Stimulated activated CD4-positive, alpha-beta T cell treated with anti-CD3 and anti-CD28 coated beads, Interleukin-4, amount 100 ng/mL, for 24 hours (primary cell): ENCODE measurements at places on chromosomes 12 and 14.
A peak's percentile ranks its signal among the peaks of the same experiment; 100 is the strongest.

DNA sequence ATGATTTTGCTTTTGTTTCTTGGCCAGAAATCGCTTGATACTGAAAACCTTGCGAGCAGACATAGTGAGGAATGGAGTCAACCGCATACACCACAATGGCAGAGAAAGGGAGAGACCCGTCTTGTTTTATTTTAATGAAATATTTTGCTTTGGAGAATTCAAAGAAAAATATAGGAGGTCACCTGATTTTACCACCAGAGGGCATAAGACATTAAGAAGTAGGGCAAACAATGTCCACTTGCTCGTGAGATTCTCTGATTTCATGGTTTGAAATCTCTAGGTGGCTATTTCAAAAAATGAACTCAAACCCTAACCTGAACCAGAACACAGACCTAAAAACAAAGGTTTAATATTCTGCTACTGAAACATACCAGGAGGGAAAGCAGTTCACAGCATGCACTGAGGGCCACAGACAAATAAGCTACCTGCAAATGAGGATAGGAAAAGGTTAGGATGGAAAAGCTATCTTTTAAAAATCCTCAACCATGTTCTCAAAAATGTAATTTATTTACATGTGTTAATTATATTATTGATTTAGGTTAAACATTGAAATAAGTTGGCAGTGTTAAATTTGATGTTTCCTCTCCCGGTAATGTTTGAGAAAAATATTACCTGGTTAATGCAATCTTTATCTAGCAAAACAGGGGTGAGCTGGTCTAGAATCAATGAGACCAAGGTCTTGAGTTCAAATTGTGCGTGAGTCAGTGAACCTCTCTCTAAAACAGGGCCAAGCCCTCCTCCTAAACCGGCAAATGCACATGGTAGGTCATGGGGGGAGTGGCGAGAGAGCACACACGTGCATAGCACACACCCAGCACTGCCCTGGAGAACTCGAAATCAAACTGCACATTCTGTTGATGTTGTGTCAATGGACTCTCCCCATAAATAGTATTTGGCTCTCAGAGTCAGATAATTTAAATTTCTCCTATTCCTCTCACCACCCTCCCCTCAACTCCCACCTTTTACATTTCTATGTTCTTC lies 12.5 kb downstream of the IFNG-AS1 start:
- no peak for DNase-seq

GRCh38 chr12:91224401-91224800 lies 41.8 kb upstream of the DCN start:
- no peak for DNase-seq

DNA sequence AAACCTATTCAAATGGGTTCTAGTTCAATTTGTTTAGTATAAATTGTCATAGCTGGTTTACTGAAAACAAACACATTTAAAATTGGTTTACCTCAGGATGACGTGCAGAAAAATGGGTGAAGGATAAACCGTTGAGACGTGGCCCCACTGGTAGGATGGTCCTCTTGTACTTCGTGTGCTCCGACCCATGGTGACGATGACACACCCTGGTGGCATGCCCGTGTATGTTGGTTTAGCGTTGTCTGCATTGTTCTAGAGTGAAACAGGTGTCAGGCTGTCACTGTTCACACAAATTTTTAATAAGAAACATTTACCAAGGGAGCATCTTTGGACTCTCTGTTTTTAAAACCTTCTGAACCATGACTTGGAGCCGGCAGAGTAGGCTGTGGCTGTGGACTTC lies 8.3 kb downstream of the CALM1 start:
- DNase-seq, result no peak

DNA sequence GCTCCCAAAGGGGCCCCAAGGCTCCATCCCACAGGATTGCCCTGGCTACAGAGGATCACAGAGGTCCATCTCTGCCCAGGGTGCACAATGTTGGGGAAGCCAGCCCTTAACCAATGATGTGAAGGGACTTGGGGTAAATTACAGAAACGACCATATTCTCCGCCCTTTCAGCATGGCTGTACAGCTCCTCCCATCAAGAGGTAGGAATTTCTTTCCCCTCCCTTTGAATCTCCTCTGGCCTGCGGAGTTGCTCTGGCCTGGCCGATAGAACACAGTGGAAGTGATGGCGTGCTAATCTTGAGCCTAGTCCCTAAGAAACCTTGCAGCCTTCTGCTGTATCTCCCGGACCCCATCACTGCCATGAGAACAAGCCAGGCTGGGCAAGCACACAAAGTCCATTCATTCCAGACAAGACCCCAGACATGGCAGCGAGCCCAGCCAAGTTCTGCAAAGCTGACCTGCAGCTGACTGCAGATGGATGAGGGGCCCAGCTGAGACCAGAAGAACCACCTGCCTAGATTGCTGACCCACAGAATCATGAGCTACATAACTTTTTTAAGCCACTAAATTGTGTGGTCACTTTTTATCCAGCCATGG lies 6.9 kb upstream of the IFI27 start:
- DNase-seq, result no peak

- no peak for DNase-seq
Observed at GRCh38 chr12:32476446-32476845, 77.1 kb downstream of the FGD4 start.

- no peak for DNase-seq
Observed at GRCh38 chr14:27642251-27642866, 1044.5 kb upstream of the NOVA1 start.

DNA sequence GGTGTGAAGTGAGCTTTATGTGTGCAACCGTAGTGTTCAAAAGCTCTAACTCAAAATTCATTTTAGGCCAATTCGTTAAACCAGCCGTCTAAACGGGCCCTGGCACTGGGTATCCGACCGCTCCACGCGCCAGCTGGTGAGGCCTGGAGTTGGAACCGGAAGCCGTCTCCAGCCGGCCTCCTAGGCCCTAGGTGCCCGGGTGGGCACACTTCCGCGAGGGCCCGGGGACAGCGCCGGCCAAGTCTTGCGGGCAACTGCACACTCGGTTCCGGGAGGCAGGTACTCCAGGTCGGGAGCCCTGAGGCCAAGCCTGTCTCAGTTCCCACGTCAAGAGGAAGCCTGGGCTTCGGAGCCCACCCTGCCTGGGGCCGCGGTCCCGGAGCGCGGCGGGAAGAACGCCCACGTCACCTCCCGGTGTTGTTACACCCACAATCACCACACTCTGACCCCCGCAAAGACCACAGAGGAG lies 16.2 kb downstream of the OTX2 start:
- no peak for DNase-seq

- DNase-seq, result no peak
Observed at GRCh38 chr14:31572955-31573354, 11.8 kb downstream of the NUBPL start.

DNA sequence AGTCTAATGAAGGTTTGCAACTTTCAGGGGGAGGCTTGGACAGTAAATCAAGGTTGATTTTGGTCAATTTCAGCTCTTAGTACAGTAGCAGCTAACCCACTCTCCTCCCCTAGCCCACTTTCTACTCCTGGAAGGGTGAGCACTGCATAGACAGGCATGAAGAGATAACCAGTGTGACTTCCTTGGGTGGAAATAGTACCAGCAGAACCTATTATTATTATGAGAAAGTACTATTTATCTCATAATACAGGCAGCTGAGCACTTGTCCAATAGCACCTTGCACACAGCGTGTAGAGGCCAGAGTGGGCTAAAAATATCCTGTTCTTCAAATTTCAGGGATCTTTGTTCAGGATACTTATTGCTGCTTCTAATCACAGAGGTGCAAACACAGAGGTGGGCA lies 96.2 kb upstream of the FKBP4 start:
- DNase-seq, result no peak

DNA sequence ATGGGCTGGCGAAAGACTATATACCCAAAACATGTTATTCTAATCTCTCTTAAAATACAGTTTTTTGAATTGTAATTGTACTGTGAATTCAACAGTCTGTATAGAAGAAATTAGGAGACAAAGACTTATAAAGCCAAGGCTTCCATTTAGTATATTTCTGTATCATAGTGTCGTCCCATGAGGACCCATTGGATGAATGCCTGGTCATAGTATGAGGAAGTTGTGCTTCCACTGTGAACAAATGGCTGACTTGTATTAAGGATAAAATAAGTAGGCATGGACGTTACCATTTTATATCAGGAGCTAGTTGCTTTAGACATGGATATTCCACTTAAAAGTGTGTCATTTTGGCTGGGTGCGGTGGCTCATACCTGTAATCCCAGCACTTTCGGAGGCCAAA lies 55.9 kb upstream of the NAV3 start:
- DNase-seq, result no peak

- peak; percentile 12 for DNase-seq
Observed at GRCh38 chr14:75711105-75711795, 50.2 kb downstream of the TTLL5 start.

- no peak for DNase-seq
Observed at GRCh38 chr12:126607867-126608266, 1542.6 kb downstream of the AACS start.

DNA sequence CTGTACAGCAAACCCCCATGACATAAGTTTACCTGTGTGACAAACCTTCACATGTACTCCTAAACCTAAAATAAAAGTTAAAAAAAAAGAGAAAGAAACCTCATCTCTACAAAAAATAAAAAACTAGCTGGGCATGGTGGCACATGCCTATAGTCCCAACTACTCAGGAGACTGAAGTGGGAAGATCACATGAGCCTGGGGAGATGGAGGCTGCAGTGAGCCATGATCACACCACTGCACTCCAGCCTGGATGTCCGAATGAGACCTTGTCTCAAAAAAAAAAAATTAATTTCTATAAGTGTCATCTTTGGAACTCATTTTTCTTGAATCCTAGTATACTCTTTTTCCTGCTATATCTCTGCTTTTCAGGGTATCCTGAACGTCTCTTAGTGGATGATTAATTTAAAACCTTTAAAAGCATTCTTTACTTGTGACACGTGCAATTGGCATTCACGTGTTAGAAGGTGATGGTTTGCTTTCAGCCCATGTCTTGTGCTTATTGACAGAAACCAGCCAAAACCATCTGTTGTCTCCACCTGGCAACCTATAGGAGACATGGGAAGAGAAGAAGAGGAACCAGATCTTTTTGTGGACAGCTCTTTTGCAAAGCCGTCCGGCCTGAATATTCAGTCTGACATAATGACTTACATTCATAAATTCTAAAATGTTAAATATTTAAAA lies 30.6 kb upstream of the PPFIBP1 start:
- no peak for DNase-seq

- DNase-seq, result no peak
Observed at GRCh38 chr12:47267571-47267970, 187.8 kb upstream of the AMIGO2 start.

DNA sequence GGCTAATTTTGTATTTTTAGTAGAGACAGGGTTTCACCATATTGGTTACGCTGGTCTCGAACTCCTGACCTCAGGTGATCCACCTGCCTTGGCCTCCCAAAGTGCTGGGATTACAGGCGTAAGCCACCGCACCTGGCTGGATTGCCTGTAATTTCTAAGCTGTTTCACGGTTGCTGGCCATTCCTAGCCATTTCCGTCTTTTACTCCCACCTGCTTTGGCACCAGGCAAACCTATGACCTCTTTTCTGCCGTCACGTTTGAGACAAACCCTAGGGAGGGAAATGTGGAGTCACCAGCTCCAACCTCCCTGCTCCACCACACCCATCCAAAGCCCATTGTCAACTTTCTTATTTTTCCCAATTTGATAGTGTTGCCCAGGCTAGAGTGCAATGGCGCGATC lies 1.2 kb downstream of the GPR132 start:
- DNase-seq, result no peak

- DNase-seq, result no peak
Observed at GRCh38 chr14:61493239-61493638, 171.9 kb downstream of the PRKCH start.

DNA sequence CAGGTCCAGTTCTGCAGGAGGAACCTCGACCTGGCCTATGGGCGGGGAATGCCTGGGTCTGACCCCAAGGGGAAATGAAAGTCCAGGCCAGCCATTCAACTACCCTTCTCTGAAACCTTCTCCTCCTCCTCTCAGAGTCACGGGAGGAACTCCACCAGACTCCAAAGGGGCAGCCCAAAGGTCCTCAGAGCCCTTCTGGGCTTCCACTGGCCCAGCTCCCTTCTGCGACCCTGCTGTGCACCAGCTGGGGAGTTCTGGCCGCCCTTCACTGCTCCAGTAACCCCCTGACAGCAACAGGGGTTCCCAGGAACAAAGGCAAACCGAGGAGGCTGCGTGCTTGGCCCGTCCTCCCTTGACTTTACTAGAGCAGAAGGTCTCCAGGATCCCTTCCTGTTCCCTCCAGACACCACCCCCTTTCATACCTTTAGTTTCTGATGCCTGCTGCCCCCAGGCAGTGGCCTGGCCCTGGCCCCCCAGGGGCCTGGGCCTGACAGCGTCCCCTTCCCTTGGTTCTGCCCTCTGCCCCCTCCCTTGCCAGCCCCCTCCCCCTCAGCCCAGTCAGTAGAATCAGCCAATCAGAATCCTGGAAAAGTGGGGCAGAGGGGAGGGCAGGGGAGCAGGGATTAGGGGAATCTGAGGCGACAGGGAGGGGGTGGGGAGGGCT lies 850 bp upstream of the ZNF385A start:
- DNase-seq, result no peak

DNA sequence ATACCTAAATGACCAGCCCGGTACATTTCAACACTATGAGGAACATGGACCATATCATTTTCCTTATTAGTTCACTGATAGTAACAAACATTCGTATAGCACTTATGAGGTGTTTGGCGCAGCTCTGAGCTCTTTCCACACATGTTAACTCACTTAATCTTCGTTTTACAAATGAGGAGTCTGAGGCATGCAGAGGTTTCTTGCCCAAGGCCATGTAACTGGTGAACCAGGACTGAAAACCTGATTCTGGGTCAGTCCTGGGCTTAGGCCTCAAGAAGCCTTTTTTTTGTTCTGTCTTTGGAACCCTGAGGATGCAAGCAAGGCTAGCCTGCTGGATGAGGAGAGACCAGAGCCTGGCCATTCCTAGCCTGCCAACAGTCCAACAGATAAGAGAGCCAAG lies 55.0 kb downstream of the C14orf132 start:
- no peak for DNase-seq

DNA sequence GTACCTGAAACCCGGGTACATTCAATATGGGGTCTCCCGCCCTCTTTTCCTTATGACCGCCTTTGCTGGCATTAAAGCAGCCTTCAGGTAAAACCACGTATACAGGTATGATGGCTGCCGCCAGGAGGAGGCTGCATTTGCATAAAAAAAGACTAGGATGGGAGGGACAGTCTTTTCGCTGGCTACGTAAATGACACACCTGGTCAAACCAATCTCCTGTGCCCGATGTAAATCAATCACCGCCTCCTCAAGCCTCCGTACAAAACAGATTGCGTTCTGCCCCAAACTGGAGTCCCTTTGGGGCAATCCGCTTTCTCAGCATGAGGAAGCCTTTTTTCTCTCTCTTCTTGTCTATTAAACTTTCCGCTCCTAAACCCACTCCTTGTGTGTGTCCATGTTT lies 8.1 kb upstream of the ALDH1L2 start:
- no peak for DNase-seq

GRCh38 chr12:102567031-102567985 lies 86.9 kb upstream of the IGF1 start:
- DNase-seq, result no peak

- DNase-seq, result peak; percentile 77
Observed at GRCh38 chr12:31874961-31875608, 84.1 kb upstream of the RESF1 start.
